Non-pigmented ciliary epithelial cell (primary cell): ENCODE measurements at places on chromosomes 7 and 10.

- DNase-seq = no peak
These were observed 106.6 kb downstream of the PRKCQ start for GRCh38 chr10:6473430-6473829.

GRCh38 chr10:113264333-113265131 lies 288.3 kb upstream of the HABP2 start:
- DNase-seq = no peak

DNA sequence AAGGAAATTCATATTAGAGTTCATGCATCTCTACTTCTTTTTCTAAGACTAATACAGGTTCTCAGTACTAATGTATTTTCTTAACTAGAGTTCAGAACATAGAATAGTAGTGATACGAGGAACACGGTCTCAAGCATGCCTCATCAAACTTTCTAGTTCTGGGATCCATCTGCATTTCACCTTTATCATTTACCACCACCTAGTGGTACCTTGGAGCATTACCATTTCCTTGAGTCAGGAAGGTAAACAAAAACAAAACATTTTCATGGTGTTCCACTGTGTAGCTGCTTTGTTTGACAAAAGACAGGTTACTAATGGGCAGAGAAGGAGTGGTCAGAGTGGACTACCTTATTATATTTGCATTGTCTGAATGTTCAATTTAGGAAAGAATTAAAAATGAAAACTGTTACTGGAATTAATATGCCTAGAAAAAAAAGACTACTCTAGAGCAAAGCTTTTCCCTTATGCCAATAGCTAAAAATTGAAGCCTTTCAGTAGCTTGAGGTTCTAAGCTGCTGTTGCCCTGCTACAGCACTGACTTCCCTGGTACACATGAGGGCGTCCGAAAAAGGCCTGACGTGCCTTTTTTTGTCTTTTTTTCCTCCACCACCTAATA lies 44.5 kb downstream of the STARD3NL start:
- no peak for DNase-seq

- no peak for DNase-seq
These were observed 58.6 kb upstream of the SLC26A5 start for GRCh38 chr7:103504505-103505135.
